ENCODE measurements at places on chromosomes 5 and 9. TPM values are rescaled to one million over a fixed set of nuclear protein-coding genes. Genes with fewer than 3 reads are reported as not detected.

Gene DRD1
- total RNA-seq: 0.21 TPM

Gene RLN2
- total RNA-seq: not detected

Gene SPEF2
- 20.0 TPM for total RNA-seq

Gene FBXL7
- total RNA-seq: 12.8 TPM

Gene CDKN2B
- 2.2 TPM for total RNA-seq

Gene PCDHA6
- 0.82 TPM for total RNA-seq

Gene MOB3B
- 4.2 TPM for total RNA-seq

Gene SPATA31C2
- total RNA-seq: not detected

Measured in tongue (tissue), 3 donors.